ENCODE measurements at places on chromosomes 12 and 14. TPM values are rescaled to one million over a fixed set of nuclear protein-coding genes. Genes with fewer than 3 reads are reported as not detected.

The NOVA1 gene
- total RNA-seq, result 0.05 TPM

The KRT2 gene
- total RNA-seq, result not detected

The SLC10A1 gene
- total RNA-seq, result not detected

The CMTM5 gene
- not detected for total RNA-seq

The CSAD gene
- 6.5 TPM for total RNA-seq

The ZNF891 gene
- 0.93 TPM for total RNA-seq

The IAPP gene
- total RNA-seq, result not detected

The COX8C gene
- not detected for total RNA-seq

The GLI1 gene
- 0.17 TPM for total RNA-seq

The SYT1 gene
- total RNA-seq, result 9.7 TPM

The POTEM gene
- not detected for total RNA-seq

The CAPS2 gene
- under 0.01 TPM for total RNA-seq

The IL22 gene
- total RNA-seq, result not detected

The CACNA1C gene
- 0.14 TPM for total RNA-seq

The PTGER2 gene
- 0.34 TPM for total RNA-seq

The TBX3 gene
- total RNA-seq, result 2.4 TPM

The KRT77 gene
- total RNA-seq, result not detected

The HAL gene
- 0.17 TPM for total RNA-seq

The GARIN6 gene
- not detected for total RNA-seq

The WNT1 gene
- not detected for total RNA-seq

The TOMM20L gene
- total RNA-seq, result not detected

The COCH gene
- 1.2 TPM for total RNA-seq

The CLEC4D gene
- total RNA-seq, result not detected

The TEX22 gene
- total RNA-seq, result 0.17 TPM

The TAS2R9 gene
- not detected for total RNA-seq

The LRRIQ1 gene
- 0.68 TPM for total RNA-seq

The RNF212B gene
- not detected for total RNA-seq

The ANO4 gene
- 0.85 TPM for total RNA-seq

The GYS2 gene
- not detected for total RNA-seq

The DNAJC22 gene
- total RNA-seq, result 1.1 TPM

The SERPINA3 gene
- 0.05 TPM for total RNA-seq

The TAS2R30 gene
- total RNA-seq, result 3.9 TPM

The STXBP6 gene
- 4.9 TPM for total RNA-seq

The CCDC197 gene
- total RNA-seq, result not detected

The KCNC2 gene
- total RNA-seq, result not detected

The PLEKHD1 gene
- total RNA-seq, result under 0.01 TPM

The RAD51B gene
- total RNA-seq, result 12.1 TPM

The CYP46A1 gene
- total RNA-seq, result 0.14 TPM

The NAA30 gene
- total RNA-seq, result 34.7 TPM

The LRIG3 gene
- total RNA-seq, result 39.8 TPM

The LGALS3 gene
- 202 TPM for total RNA-seq

The BIN2 gene
- total RNA-seq, result not detected

The CPNE6 gene
- not detected for total RNA-seq

The CMA1 gene
- total RNA-seq, result not detected

The RASAL1 gene
- total RNA-seq, result under 0.01 TPM

The PTPRR gene
- not detected for total RNA-seq

The ADCK1 gene
- total RNA-seq, result 4.9 TPM

The GPR84 gene
- under 0.01 TPM for total RNA-seq

The TMEM260 gene
- total RNA-seq, result 13.4 TPM

The ITFG2 gene
- total RNA-seq, result 19.7 TPM

The FLVCR2 gene
- total RNA-seq, result 15.8 TPM

The FAIM2 gene
- not detected for total RNA-seq

The IQSEC3 gene
- under 0.01 TPM for total RNA-seq

The TMTC3 gene
- total RNA-seq, result 38.8 TPM

The TMEM119 gene
- total RNA-seq, result under 0.01 TPM

The IFI27 gene
- total RNA-seq, result 375 TPM

The HNF1A gene
- not detected for total RNA-seq

The EPYC gene
- not detected for total RNA-seq

The ANG gene
- 6.4 TPM for total RNA-seq

The TIGAR gene
- 11.2 TPM for total RNA-seq
